ENCODE measurements at places on chromosomes 11 and 22.

- no peak for DNase-seq
Measured at GRCh38 chr11:61617515-61617914, 36.6 kb upstream of the SYT7 start.

GRCh38 chr11:22431106-22431505, 92.9 kb downstream of the SLC17A6 start:
- DNase-seq: no peak

DNA sequence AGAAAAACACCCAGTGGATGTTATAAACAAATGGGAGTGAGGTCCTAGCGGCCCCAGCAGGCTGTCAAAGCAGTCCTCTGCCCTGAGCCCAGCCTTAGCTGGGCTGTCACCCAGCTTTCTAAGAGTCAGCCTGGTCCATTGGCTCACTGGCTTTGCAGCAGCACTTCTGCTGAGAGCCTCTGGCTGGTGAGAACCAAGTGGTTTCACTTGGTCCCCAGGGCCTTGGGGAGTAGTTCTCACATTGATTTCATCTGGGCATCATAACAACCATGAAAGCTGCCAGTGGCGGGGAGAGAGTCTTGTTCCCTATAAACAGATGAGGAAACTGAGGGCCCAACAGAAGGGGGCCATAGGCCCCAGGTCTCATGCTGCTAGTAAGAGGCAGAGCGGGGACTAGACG, 11.4 kb downstream of the SEC14L6 start:
- no peak for DNase-seq

- DNase-seq: no peak
Measured at GRCh38 chr22:36233796-36234195, 5.5 kb downstream of the APOL2 start.

GRCh38 chr11:132898021-132898420, 634.3 kb downstream of the OPCML start:
- DNase-seq: no peak

DNA sequence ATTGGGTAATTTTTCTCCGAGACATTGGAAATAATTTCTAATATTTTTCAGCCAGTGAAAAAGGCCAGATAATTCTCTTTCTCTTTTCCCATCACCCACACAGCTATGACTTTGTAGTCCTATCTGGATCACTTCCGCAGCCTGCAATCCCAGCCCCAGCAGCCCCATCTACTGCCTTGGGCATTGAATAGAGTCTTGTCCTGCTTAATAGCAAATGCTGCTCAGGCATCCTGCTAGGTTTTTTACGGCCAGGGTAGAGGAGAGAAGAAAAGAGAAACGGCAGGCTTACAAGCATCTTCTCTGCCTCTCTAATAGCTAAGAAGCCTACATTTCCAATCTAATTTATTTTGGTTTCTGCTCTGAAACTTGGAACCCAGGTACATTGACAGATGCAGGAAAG, 154.3 kb upstream of the B3GAT1 start:
- no peak for DNase-seq

- no peak for DNase-seq
Measured at GRCh38 chr11:31114442-31114841, 255.1 kb downstream of the DCDC1 start.

- DNase-seq: no peak
Measured at GRCh38 chr22:37655252-37655563, 3.3 kb upstream of the PDXP start.

DNA sequence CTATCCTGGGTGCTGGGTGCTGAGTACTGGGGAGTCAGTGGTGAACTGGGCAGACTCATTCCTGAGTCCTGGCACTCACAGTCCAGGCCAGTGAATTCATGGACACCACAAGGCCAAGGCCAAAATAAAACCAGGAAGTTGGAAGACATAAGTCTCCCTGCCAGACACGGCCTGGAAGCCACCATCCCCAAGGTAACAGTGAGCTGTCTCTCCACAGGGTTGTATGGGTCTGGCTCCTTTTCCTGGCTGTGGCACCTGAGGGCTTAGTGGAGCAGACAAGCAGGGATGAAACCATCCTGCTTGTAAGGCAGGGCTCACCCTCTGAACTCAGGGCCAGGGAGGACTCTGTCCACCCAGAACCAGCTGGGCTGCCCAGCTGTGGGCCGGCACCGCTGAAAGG, 54.7 kb upstream of the ALX4 start:
- DNase-seq: no peak

GRCh38 chr22:44828193-44828592, 75.8 kb downstream of the ARHGAP8 start:
- no peak for DNase-seq

DNA sequence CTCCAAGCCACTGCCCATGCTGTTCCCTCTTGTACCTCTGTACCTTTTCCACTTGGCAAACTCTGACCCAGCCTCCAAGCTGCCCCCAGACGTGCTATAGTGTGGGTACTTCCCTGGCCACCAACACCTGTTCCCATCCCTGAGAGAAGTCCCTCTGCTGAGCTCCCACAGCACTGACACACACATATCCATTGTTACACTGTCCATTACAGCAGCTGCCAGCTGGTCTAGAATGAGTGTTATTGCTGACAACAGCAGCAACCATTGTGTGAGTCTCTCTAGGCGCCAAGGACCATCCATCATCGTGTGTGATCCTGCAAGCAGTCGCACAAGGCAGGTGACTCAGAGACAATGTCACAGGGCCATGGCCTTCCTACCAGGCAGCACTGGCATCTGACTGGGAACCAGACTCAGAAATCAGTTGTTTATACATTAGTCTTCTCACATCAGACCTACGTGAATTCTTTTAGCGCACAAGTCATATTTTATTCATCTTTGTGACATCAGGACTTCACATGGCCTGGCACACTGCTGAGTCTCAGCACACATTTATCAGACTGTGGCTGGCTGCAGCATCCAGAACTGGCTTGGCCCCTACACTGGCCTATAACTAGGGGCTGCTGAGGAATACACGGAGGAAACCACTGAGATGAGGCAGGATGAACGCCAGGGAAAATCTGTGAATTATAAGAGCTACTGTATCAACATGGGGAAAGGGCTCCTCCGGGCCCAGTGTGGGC, 56.4 kb downstream of the SGSM3 start:
- DNase-seq: no peak

DNA sequence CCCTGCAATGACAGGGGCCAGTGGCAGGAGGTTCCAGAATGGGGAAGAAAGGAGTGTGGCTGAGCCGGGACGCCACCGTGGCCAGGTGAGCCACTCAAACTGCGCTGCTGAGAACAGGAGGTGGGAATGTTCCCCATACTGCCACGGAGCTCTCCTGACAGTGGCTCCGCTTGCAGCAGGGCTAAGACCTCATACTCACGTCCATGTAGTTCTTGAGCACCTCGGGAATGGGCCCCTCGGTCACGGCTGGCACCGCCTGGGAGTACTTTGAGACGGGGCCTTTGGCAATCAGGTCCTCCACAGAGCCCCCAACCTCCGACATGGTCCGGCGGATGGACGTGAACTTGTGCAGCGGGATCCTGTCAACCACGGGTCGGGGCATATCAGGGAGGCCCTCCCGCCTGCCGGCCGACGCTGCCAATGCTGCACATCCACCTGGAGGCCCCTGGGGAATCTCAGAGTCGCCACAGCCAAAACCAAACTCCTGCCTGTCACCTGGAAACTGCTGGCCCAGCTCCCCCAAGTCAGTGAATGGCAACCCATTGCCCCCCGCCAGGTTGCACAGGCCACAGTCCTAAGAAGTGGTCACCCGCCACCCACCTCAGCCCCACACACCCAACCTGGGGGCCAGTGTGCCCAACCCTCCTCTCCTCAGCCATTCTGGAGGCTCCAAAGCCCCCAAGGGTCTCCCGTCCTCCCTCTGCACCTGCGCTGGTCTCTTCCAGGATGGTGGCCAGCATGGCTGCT, 2.4 kb downstream of the CTSD start:
- no peak for DNase-seq

DNA sequence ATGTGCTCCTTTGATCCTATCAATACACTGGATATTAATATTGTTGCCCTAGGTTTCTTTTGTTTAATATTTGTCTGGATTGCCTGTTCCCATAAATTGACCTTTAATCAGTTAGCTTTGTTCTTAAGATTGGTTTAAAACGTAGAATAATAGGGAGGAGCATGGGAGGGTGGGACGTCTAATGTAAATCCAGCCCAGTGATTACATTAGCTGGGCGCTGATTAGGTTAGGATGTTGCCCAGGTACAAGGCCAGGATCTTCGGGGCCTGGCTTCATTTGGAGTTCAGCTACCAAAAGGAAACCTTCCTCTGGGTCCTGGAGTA, at the start of gene SRSF8:
Gene SRSF8 (plus strand): TSS at position 204 of the 323 bp plus-strand sequence. CDS start 308 bp downstream, outside the sequence.
- DNase-seq: no peak

DNA sequence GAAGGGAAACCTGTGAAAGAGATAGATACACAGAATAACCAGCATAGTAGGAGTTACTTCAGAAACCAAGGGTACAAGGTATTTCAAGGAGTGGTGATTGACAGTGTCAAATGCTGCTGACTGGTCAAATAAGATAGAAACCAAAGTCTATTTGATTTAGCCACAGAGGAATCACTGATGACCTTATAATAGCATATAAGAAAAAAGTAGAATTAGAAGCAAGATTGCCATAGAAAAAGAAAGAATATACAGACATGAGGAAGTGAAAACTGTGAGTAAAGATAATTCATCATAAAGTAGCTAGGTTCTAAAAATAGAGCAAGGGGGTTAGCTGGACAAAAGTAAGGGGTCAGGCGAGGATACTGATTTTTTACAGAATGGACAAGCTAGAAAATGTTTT, 14.2 kb downstream of the ZBTB44 start:
- no peak for DNase-seq

DNA sequence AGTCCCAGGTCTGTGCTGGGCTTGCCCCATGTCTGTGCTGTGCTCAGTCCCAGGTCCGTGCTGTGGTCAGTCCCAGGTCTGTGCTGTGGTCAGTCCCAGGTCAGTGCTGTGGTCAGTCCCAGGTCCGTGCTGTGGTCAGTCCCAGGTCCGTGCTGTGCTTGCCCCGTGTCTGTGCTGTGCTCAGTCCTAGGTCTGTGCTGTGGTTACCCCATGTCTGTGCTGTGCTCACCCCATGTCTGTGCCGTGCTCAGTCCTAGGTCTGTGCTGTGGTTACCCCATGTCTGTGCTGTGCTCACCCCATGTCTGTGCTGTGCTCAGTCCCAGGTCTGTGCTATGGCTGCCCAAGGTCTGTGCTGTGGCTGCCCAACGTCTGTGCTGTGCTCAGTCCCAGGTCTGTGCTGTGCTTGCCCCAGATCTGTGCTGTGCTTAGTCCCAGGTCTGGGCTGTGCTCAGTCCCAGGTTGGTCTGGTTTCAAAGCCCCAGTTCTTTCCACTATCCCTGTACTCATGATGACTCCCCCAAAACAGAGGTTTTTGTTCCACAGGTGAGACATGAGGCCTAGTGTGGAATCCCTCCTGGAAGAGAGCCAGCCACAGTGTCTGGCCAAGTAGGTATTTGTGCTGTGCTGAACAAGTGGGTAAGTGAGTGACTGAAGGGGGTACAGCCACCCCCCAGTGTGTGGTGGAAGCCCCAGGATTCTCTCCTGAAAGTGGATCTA, 34.8 kb downstream of the IRAG1 start:
- DNase-seq: no peak

GRCh38 chr11:113818426-113818825, 38.8 kb downstream of the CLDN25 start:
- no peak for DNase-seq

DNA sequence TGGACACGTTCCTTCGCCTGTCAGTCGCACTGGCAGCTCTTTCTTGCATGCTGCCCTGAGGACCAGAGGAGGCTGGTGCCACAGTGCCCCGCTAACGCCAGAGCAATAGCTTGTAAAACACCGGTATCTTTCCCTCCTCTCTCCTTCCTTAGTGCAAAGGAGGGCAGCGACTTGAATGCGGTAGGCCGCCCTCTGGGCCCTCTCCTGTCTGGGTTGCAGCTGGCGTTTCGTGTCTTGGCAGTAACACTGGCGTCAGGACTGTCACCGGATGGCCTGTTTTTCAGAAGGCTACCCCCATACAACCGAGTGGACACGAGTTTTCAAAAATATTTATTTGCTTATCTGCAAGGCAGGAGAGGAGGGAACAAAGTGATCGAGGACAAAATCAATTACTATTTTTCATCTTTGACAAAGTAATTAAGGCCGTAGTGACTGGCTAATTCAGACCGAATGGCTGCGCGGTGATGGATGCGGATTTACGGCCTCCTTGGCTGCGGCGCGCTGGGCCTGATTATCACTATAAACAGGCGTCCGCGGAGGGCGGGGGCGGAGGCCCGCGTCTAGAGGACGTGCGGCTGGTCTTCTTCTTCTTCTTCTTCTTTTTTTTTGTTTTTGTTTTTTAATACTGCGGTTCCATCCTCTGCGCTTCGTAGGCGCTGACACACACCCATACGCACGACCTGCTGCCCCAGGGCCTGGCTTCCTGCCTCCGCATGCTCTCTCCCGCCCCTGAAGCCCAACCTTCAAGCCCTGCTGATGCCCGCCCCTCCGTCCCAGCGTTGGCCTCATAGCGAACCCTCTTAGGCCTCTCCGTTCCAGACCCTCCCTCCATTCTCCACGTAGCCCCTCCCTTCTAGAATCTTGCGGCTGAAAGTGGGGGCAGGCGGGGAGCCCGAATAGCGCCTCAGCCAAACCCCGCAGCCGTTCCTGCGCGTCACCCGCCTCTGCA, 2.9 kb upstream of the SLC6A5 start:
- peak; percentile 30 for DNase-seq

- no peak for DNase-seq
Measured at GRCh38 chr22:24441406-24442351, 14.3 kb downstream of the ADORA2A start.

DNA sequence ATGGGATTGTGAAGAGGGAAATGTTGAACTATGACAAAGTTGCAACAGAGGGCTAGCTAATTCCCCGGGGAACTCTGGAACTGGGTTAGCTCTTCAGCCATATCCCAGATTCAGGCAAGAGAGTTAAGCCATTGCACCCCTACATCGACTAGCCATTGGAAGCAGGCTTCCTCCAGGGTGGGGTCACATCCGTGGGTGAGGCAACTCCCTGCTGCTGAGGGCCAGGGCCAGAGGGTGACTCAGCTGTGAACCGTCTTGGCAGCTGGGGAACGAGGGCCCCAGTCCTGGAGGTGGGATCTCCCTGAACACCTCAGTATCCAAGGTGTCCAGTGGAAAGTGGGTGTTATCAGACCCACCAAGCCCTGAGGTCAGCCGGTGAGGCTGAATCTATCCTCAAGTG, 41.1 kb downstream of the RPS6KA4 start:
- DNase-seq: peak; percentile 33

DNA sequence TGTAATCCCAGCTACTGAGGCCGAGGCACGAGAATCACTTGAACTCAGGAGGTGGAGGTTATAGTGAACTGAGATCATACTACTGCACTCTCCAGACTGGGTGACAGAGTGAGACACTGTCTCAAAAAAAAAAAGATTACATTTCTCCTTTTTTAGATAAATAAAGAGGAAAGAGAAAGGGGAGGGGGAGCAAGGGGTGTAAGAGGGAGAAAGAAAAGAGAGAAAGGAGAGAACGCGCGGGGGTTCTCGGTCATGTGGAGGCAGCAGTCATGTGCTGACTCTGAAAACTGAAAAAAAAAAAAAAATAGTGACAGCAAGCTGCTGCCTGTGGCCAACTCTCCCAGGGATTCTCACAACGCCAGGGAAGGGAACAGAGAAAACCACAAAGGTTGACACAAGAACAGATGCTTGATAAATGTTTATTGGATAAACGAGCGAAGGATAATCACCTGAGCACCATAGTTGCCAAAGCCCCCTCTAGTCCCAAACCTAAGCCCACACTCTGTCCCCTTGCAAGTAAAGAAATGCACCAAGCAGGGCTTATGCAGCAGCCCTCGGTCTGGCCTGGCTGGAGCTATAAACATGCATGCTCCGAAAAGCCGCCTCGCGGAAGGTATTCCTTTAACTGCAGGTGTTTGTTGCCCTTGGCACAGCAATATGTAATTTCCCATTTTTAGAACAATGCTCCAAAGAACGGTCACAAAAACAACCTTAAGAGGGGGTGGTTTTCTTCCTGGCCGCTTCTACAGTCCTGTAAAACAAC, 14.5 kb downstream of the SCGB1A1 start:
- DNase-seq: no peak

All from hematopoietic multipotent progenitor cell treated with erythropoietin and hydrocortisone succinate and interleukin-3 and kit ligand, for 17 days (in vitro differentiated cells).